ENCODE measurements at places on chromosomes 7 and 10.

DNA sequence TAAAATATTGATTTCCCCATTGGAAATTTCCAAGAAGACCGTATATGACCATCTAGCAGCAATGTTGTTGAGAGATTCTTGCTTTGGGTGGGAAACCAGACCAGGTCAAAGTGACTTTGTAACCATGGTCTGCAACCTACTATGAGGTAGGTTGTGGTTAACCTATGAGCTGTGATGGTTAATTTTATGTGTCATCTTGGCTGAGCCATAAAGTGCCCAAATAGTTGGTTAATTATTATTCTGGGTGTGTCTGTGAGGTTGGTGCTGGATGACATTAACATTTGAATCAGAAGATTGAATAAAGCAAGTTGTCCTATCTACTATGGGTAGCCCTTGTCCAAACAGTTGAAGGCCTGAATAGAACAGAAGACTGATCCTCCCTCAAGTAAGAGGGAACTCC lies 18.3 kb upstream of the RALA start:
- no peak for DNase-seq

DNA sequence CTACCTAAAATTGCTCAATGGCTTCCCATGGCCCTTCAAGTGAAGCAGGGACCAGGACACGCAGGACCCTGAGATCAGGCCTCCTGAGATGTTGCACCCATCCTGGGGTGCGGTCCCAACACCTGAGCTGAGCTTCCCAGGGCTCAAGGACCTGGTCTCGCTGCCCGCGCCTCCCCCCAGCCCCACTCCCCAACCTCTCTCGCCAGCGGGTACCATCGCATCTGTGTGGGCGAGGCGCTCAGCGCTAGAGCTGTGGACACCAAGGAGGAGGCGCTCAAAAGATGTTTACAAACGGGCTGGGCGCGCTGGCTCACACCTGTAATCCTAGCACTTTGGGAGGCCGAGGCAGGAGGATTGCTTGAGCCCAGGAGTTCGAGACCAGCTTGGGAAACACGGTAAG lies 7.4 kb upstream of the CRYGN start:
- no peak for DNase-seq

- no peak for DNase-seq
These were observed 28.5 kb upstream of the STK17A start for GRCh38 chr7:43554423-43554822.

- DNase-seq: no peak
These were observed 179.9 kb upstream of the CHRM2 start for GRCh38 chr7:136688601-136689000.

- no peak for DNase-seq
These were observed 14.5 kb downstream of the EGFR start for GRCh38 chr7:55033236-55033846.
